Caudate nucleus (tissue), 63 donors: ENCODE measurements at places on chromosomes 3 and 15.

DNA sequence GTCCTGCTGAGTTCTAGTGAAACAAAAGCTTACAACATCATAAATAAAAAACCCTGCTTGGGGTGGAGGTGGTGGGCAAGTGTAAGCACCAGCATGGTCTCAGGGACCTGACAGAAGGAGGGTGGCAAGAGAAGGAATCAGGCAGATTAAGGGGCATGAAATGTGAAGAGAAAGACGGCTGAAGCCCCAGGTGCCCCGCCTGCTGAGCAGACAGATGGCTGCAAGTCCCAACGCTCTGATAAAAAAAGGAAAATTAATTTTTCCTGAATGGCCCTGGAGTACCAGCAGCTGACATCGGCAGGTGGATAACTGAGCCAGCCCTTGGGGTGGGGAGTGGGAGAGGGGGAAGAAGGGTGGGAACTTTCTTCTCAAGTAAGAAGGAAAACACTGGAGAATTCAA lies 137.9 kb downstream of the XXYLT1 start:
- no peak for DNase-seq

- no peak for DNase-seq
Measured at GRCh38 chr3:189222927-189223636, 51.3 kb downstream of the TPRG1 start.

GRCh38 chr3:50408443-50408944 lies 49.2 kb upstream of the TMEM115 start:
- DNase-seq = no peak

- DNase-seq = peak; percentile 11
Measured at GRCh38 chr3:33277193-33277882, at the start of gene FBXL2. FBXL2 (plus strand) TSS chr3:33277442; CDS start chr3:33277513, 71 bp downstream.

DNA sequence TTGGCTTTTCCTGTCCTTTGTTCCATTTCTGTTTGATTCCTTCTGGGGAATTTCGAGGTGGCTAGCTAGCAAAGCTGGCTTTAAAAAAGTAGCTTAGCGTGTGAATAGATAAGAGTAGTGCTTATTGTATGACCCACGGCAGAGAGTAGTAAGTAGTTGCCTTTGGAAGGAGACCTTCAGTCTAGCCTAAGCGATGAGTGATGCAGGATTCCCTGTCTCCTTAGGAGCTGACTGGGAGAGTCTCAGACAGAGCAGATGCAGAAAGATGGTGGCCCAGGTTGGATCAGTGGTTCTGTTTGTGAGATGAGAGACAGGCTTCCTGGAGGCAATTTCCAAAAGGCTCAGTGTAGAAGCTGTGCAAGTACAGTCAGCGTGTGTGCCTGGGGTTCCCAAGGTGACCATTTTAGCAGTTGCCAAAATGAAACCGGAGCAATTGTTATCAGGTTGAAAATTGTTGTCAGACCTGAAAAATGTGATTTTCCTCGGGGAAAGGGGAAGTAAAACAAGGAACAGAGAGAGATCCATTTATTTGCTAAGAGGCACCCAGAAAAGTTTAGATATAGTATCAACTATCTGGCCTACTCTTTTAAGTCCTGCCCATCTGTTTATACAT lies 681 bp upstream of the IL5RA start:
- no peak for DNase-seq

DNA sequence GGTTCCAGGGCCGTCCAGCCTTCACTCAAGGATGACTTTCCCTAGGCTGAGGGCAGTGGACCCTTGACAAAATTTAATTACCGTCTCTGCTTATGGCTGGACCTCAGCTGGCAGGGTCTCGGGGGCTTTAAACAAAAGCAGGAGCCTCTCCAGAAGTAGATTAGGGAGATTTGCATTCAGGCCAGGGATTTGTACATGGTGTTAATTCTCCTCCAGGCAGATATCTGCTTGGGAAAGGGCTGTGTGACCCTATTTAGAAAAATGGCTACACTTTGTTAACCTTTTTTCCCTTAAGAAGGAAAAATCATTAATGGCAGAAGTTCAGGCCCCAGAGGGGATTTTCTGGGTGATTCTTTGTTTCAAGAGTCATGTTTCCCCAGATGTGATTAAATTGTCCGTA lies 329.1 kb upstream of the C2CD4B start:
- DNase-seq = no peak

DNA sequence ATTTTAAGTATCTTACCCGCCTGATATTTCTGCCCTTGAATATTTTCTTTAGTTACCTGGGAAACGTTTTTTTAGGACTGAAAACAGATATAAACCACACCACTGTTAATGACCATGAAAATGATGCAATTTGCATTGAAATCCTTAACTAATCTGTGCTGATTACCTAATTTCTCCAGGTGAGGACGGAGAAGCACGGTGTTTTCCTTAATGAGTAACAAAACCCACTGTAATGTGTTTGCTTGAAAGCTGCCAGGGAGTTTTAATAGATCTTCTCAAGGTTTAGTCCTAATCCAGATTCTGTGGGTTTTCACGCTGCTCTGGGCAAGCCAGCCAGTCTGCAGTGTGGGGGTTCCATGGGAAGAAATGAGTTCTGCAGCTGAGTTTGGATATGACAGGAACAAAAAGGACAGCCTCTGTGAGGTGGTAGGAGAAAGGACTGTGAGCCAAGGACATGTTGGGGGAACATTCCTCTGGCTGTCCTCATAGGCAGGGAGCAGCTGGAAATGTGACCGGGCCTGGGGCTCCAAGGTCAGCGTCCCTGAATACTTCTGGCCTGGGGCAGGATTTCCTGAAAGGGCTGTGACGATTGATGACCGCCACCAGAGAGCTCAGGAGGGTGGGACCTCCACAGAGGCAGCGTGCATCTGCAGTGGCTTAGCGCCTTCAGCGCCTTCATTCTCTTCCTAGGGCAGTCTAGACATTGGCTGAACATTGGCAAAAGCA lies 18.6 kb downstream of the THSD4 start:
- no peak for DNase-seq

DNA sequence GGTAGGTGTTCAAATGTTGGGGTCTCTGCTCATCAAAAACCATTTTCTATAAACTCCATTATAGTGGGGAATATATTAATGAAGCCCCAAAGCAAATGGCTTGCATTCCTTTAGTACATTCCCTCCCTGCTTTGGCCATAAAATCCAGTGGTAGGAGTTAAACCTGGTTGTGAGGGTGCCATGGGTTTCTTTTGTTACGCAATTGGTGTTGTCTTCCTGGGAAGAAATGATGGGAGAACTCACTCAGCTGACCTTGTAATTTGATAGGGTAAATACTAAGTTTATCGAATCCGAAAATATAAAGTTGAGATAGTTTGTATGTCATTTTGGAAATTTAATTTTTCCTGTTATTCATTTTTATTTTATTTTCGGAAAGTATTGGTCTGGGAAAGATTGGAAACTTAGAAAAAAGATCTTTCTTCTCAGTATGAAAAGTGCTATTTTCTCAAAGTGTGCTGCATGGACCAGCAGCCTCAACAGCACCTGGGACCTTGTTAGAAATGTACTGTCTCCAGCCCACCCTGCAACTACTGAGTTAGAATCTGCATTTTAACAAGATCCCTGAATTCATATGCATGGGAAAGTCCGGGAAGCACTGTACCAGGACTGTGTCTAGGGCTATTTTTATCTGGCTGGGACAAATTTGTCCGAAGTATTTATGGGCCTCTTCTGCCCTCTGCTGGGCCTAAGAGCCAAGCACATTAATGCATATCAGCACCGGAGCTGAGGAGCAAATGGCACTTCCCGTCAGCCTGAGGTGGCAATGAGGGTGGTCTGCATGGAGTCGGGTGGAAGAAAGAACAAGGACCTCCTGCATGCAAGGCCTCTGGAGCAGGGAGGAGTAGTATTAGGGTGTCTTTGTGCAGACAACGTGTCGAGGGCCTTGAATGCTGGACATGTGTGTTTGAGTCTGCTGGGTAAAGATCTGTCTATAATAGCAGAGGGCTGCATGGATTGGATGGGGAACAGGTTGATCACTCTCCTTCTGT lies 54.7 kb downstream of the FAM81A start:
- peak; percentile 77 for DNase-seq

- DNase-seq = no peak
Measured at GRCh38 chr3:71131375-71132314, 451.9 kb downstream of the FOXP1 start.

DNA sequence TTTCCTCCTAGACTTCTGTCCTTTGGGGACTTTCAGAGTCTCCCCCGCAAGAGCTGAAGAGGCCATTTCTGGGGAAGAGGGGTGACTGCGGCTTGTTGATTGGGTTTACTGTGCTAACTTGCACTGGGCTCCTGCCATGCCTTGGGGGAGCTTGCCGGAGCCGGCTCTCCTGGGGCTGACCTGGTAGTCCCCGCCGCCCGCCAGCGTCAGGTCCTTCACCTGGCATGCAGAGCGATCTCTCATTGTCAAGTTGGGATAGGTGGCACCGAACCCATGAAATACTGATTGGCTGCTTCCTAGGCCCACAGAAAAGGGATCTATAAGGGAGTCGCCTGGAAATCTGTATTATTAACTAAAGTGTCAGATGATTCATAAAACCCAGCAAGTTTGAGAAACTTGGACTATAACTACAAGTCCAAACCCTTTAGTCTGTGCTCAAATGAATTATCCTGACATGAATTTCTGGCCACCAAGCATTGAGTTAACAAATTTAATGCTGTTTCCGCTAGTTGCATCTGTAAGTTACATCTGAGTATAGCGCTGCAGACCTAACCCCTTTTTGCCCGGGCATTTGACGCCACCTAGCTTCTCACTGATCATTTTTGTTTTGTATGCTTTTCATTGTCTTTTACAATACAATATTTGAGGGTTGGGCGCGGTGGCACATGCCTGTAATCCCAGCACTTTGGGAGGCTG lies 607 bp upstream of the IMP3 start:
- DNase-seq = no peak

GRCh38 chr3:160773722-160774121 lies 17.7 kb downstream of the PPM1L start:
- no peak for DNase-seq

- DNase-seq = no peak
Measured at GRCh38 chr3:46509661-46510187, 11.9 kb downstream of the RTP3 start.

- DNase-seq = no peak
Measured at GRCh38 chr3:188397766-188398705, 244.1 kb downstream of the LPP start.

GRCh38 chr3:143436231-143436930 lies 316.8 kb downstream of the CHST2 start:
- DNase-seq = no peak

GRCh38 chr3:169953462-169954141 lies 13.0 kb upstream of the SEC62 start:
- DNase-seq = no peak

DNA sequence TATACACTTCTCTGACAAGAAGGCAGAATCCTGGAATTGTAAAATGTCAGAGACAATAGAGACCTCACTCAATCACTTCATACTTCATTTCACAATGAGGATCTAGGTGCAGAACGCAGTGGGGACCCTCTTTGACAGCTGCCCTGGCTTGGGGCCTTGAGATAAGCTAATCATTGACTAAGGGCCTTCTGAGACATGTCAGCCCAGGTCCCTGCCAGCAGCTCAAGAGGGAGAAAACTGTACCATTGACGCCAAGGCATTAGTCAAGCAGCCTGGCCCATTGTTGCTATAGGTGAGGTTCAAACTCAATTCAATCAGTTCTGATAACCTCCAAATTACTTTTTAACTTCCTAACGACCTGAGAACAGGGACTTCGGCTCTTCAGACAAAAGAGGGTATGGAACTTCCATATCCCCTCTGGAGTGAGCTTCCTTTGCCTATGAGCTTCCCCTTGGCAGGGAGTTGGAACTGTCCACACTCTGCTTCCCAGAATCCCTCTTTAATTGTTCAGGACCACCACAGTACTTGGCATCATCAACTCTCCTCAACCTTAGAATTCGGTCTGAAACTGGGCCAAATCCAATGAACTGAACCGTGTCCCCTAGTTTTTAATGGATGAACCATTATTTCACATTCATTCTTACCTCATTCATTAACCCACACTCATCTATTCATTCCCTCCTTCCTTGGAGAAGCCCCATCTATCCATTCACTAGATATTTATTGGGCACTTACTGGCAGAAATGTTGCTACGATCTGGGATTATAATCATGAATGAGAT lies 1.5 kb upstream of the CYP8B1 start:
- no peak for DNase-seq

DNA sequence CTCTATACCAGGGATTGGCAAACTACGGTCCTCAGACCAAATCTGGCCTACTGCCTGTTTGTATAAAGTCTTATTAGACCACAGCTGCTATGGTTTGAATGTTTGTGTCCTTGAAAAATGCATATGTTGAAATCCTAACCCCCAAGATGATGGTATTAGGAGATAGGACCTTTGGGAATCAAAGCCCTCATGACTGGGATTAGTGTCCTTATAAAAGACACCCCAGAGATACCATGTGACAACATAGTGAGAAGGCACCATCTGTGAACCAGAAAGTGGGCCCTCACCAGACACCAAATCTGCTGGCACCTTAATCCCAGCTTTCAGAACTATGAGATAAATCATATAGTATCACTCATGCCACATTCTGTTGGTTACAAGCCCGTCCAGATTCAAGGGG lies 7.4 kb downstream of the HMCES start:
- DNase-seq = no peak

DNA sequence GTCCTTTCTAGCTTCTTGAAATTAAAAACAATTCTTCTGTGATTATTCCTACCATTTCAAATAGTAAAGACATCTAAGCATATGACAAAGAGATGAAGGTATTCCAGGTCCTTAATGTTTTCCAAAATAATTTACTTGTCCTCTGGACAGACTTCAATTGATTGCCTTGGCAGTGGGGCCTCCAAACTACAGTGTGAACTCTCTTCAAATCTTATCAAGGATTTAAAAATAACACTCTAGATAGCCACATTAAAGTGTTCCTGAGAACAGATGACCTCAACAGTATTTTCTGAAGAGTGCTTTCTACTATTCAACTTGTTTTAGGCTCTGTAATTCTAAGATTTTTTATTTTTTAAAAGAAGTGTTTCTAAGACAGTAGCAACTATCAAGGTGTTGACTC lies 7.9 kb upstream of the MLF1 start:
- DNase-seq = no peak

DNA sequence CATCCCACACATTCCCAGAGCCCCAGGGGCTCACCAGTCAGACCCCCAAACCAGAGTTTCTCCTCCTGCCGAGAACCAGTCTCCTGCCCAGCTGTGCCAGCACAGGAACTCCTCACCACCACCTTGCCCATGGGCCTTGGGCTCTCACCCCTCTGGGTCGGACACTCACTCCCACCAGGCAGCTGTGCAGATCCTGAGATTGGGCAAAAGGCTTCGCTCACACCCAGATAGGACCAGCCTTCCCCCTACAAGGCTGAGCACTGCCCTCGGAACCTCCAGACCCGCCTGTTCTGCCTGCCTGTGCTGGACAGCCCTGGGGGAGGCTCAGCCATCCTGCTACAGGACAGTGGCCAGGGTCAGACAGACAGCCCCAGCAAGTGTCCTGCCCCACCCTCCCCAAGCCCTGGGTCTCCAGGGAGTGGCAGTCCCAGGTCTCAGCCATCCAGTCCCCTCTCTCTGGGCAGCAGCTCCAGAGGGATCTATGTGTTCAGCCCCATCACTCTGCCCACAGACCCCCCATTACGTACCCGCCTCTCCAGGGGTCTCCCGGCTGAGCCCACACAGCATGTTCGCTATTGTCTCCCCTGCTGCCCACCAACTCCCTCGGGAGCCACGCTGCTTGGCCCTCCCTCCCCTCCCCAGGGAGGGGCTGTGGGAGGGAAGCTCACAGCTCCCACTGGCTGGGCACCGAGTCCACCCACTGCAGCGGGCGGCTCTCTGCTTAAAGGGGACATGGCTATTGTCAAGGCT lies at the start of gene GRIP2:
Gene GRIP2 (minus strand): TSS at position 601 of the 750 bp plus-strand sequence. CDS start 34 bp downstream, at position 567.
- no peak for DNase-seq
